ENCODE measurements at places on chromosomes 11 and 22.

DNA sequence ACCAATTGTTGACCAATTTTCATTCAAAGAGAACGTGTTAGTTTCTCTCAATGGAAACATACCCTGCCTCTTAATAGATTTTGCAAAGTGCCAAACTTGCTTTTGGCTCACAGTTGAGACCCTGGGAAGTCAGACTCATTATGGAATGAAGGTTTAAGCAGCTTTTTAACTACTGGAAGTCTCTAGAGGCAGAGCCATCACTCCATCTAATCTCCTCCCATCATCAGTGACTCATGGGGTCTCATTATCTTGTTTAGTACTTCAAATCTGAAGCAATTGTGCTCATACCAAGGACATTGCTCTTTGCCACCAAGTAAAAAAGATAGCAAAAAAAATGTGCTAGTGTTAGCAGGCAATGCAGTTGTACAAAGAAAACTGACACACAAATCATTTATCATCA is 537.1 kb upstream of the LRRC4C start:
- DNase-seq: no peak

DNA sequence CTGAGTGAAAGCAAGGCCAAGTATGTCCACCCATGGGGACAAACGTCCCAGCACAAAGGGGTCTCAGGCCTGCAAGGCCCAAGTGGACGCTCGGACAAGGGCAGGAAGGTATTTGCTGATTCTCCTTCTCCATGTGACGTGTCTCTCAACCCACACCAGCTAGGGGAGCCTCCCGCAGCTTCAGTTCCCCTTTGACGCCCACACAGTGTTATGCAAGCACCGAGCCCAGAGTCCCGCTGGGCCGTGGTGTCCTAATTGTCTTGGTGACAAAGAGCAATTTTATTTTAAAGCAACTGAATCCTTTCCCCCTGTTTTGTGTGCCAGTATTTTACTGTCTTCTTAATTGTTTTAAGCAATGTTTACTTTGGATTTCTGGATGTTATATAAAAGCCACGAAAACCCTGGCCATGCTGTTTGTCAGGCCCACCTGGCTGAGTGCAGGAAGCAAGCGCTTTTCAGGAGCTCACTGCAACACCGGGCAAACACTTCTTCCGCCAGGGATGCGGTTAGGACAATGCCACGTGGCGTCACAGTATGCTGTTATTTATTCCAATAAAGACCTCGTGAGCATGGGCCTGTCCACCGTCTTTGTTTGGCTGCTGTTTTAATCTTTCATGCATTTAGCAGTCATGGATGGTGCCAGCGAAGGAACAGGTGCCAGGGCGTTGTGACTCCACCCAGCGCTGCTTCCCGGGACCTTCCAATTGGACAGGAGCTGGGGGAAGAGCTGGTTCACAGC is 8.2 kb upstream of the PARVG start:
- no peak for DNase-seq

DNA sequence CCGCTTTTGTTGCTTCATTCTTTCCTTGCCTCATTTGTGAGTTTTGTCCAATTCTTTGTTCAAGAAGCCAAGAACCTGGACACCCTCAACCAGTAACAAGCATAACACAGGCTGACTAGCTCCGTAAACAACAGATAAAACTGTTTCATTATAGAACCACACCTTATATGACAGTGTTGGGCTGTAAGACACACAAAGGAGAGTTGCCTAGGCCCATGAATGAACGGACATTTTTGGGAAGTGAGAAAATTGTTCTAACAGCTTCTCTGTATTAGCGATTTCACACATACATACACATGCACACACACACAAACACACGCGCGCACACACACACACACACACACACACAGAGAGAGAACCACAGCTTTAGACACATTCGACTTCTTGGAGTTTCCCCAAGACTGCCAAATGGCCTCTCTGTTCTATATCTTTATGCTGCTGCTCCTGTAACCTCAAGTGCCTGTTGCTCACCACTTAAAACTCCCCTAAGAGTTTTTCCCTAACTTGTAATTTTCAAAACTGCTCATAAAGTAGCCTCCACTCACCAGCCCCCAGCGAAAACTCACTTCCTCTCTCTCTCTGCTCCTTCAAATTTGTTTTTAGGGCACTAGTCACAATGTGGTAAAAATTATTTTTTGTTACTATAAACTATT is 35.9 kb downstream of the CTSC start:
- DNase-seq: no peak

GRCh38 chr22:44677871-44678555 is 24.0 kb upstream of the PRR5 start:
- no peak for DNase-seq

DNA sequence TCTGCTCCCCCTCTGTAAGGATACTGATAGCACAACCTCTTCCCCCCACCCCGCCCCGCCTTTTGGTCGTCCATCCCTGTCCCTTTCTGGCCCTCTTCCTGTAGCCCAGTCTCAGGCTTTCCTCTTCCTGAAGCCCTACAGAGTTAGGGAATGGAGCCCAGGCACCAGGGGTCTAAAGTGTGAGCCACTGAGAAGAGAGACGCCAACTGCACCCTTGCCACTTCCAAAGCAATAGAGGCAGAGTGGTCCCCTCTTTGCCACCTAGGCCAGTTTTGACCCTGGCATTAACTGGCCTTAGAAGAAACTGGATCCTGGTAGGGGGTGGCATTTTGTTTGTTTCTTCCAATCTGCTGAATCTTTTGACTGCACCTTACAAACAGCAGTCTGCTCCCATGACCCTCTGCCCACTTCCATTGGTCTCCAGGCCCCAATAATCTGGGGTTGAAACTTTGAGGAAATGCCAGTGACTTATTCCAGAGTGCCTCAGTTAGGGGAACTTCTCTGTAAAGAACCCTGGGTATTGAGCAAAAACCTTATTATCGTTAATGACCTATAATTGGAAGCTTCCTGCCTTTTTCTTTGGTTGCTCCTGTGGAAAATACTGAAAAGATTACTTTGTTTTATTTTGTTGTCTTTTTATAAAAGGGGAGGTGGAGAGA is 9.7 kb upstream of the GRK2 start:
- peak; percentile 26 for DNase-seq

Measured in Caco-2 (cell line).